Naive B cell (primary cell): ENCODE measurements at places on chromosomes 2 and 18. TPM values are rescaled to one million over a fixed set of nuclear protein-coding genes. Genes with fewer than 3 reads are reported as not detected.

Gene POTEC
- polyA plus RNA-seq, result not detected

Gene GKN1
- not detected for polyA plus RNA-seq

Gene GALNT5
- polyA plus RNA-seq, result not detected

Gene CXCR1
- polyA plus RNA-seq, result not detected

Gene GAD1
- polyA plus RNA-seq, result not detected

Gene CNRIP1
- not detected for polyA plus RNA-seq

Gene CDK15
- not detected for polyA plus RNA-seq

Gene ST8SIA5
- polyA plus RNA-seq, result not detected

Gene SERPINB11
- polyA plus RNA-seq, result not detected

Gene FAM110C
- polyA plus RNA-seq, result not detected

Gene VWA3B
- not detected for polyA plus RNA-seq

Gene SLC39A6
- polyA plus RNA-seq, result 31.3 TPM

Gene CCDC102B
- 3.8 TPM for polyA plus RNA-seq

Gene EPB41L3
- polyA plus RNA-seq, result not detected

Gene DPP10
- not detected for polyA plus RNA-seq

Gene TCF23
- not detected for polyA plus RNA-seq

Gene MYO7B
- 14.3 TPM for polyA plus RNA-seq

Gene FTCDNL1
- 1.7 TPM for polyA plus RNA-seq

Gene TMEM200C
- not detected for polyA plus RNA-seq

Gene UGT1A5
- not detected for polyA plus RNA-seq
